ENCODE measurements at places on chromosomes 7 and 10.

- DNase-seq: no peak
These were observed 101.7 kb downstream of the BMS1 start for GRCh38 chr10:42883993-42884983.

- no peak for DNase-seq
These were observed 124.9 kb downstream of the ELFN1 start for GRCh38 chr7:1794888-1795542.

GRCh38 chr7:102472126-102473041, 6.3 kb downstream of the POLR2J start:
- no peak for DNase-seq

GRCh38 chr7:17772581-17773288, 167.6 kb downstream of the SNX13 start:
- DNase-seq: no peak

DNA sequence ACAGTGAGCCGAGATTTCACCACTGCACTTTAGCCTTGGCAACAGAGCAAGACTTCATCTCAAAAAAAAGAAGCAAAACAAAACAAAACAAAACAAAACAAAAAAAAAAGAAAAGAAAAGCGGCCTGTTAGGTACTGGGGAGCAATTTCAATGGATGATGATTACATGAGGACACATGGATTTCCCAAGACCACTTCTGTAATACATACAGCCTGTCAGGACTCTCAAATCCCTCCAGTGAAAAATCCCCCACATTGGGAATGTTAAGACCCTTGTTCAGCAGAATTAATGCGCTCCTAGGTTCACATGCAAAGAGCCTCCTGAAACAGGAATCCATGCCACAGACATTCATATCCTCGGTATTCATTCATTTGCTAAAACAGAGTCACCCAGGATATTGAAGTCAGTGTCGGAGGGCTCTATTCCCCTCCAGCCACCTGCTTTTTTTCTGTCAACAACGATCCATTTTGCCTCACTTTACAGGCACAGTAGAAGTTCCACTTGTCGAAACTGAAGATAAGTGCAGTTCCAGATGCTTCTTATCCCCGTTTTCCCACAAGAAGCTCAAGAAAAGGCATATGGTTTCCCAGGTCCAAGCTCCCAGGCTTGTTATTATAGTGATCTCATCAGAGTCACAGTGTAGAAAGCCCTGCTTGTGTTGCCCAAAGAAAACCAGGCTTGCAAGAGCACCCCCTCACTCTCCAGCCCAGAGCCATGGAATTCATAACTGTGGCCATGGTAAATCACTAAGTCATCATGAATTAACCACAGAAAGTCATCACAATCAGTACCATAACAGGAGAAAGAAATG, 20.2 kb downstream of the SLC16A12 start:
- peak; percentile 7 for DNase-seq

All from GM23338 (cell line).